ENCODE measurements at places on chromosomes 5 and 9.

DNA sequence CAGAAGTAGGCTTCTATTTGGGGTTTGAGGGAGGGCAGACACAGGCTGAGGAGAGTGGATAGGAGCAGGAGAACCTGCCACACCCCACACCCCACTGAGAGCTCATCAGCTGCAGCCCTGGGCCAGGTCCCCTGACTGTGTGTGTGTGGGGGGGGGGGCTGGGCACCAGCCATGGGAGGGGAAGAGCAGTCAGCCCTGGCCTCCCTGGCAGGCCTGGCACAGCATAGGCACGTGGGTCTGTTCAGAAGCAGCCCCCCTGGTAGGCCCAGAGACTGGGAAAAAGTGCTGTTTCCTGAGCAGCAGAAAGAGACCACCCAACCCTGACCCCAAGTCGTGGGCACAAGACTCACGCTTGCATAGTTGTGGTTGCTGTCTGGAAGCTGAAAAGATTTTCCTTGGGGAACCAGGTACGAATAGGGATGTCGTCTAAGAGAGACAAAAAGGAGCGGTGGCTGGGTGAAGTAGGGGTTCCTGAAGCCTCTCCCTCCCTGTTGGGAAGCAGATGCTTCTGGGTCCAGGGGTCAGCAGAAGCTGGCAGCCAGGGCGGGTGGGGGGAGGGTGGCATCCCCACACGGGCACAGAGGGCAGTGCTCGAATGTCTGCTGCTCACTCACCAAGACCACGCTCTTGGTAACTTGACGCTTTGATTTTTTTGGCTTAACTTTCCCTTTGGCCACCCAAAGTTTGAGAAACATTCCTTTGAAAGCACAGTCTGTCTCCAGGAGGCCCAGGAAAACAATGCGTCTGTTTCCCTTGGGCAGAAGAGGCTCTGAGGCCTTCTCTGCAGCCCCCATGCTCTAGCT, 2.9 kb downstream of the NSMF start:
- DNase-seq: no peak

GRCh38 chr9:110214586-110215355, 6.8 kb upstream of the C9orf152 start:
- no peak for DNase-seq

GRCh38 chr9:137774775-137775386, 102.7 kb upstream of the CACNA1B start:
- no peak for DNase-seq

DNA sequence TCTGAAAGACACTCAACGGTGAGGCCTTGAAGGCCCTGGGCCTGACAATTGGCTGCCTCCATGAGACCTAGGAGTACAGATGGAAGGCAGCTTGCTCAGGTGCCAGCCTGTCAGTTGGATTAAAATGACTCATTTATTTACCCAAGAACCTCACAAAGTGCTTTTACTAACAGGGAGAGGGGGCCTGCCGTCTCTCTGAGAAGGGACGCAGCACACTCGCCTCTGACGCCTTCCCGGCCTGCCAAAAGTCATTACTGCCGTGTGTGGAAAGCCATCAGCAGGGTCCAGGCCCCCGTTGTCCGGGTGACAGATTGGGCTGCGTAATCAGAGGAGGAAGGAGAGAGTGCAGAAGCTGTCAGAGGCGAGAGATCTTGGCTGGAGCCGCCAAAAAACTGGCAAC, 32.4 kb downstream of the DDX31 start:
- peak; percentile 6 for DNase-seq

DNA sequence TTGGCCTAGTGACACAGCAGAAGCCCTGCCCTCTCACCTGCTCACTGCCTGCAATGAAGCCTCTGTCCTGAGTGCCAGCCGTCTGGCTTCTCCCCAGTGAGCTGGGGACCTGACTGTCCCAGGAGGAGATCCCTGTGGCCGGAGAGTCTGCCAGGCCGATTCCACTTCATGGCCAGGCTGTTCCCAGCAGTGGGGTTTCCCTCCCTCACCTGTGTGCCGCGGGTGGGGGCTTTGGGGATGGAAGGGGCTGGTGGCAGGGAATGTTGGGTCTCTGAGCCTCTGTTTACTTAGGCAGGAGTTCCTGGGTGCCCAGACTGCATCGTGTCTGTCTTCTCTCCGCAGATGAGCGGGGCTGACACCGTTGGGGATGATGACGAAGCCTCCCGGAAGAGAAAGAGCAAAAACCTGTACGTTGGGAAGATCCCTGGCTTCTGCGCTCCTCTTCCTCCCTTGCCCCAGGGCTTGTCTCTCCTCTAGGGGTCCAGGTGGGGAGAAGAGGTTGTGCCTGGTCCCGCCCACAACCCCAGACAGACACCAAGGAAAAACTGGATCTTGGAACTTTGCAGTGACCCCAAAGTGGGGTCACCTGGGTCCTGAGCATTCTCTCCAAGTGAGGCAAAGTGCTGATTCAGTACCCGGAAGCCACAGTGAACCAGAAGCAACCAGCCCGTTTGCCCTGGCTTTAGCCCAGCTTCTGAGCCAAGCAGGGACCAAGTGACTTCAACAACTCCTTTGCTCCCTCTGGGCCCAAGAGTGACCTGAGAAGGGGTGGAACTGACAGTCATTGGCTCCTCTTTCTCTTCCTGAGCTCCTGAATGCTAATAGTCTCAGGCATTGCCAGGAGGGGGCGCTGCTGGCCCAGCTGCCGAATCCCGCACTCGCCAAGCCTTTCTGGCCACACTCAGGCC, 127.7 kb downstream of the RGS3 start:
- DNase-seq: no peak

- DNase-seq: no peak
Measured at GRCh38 chr9:37331871-37332270, 90.6 kb upstream of the GRHPR start.

DNA sequence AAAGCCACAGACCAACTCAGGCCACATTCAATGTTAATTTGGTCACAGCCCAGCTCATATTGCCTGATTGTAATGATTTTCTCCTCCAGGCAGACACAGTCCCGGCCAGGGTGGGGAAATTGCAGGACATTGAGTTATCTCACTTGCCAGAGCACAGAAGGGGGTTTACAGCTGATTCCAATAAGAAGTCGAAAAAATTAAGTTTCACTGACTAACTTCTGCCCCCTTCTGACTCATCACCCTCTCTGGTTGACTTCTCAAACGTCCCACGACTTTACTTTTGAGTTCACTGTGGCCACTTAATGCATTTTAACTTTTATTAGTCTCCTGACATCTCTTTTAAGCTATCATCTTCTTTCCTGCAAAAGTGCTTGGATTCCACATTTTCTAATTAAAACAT, 321.4 kb upstream of the WWC1 start:
- DNase-seq: no peak

DNA sequence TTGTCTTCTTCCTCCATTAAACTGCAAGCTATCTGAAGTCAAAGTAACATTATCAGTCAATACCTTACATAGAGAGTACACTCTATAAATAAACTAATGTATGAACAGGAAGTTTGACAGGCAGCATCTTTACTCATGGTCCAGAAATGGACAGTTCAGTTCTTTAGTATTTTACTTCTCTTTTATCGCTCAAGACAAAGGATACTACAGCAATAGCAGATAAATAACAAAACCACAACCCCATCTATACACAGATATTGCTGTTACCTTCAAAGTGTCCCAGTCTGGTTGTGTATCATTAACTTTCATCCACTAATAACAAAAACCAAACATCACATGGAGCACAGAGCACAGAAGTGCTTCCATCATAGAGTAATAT, 46.4 kb downstream of the SEMA5A start:
- no peak for DNase-seq

- peak; percentile 14 for DNase-seq
Measured at GRCh38 chr5:141605523-141606277, 13.1 kb downstream of the DIAPH1 start.

DNA sequence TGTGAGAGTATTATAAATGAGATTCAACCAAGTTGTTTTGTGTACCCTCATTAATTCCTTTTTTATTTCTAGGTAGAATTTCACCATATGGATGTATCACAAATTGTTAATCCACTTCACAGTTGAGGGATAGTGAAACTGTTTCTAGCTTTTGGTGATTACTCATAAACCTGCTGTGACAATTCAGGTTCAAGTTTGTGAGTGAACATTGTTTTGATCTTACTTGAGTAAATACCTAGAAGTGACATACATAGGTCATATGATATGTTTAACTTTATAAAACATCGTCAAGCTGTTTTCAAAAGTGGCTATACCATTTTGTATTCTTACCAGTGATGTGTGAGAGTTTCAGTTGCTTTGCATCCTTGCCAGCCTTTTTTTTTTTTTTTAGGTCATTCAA, 112.9 kb downstream of the CAMK4 start:
- DNase-seq: no peak

GRCh38 chr5:87541033-87541432, 128.3 kb upstream of the CCNH start:
- peak; percentile 79 for DNase-seq

DNA sequence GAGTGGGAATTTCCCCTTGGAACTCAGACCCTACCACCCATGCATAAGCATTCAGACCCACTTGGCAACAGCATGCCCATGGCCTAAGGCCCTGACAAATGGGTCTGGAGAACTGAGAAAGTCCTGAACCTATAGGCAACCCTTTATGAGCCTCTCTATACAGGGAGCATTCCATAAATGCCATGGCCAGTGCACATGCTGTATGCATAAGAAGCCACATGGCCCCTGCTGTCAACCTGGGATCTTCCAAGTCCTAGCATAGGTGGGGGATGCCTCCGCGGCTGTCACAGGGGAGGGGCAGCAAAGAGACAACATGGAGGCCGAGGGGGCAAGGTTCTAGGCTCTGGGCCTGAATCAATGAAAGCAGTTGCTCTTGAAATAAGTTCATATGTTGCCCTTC, 8.2 kb upstream of the NIPAL4 start:
- DNase-seq: no peak

GRCh38 chr9:96232539-96233241, 69.3 kb downstream of the HSD17B3 start:
- peak; percentile 47 for DNase-seq

- no peak for DNase-seq
Measured at GRCh38 chr9:8205576-8205975, 406.0 kb upstream of the DMAC1 start.

- no peak for DNase-seq
Measured at GRCh38 chr5:35853631-35854030, 3.1 kb upstream of the IL7R start.

- DNase-seq: no peak
Measured at GRCh38 chr5:160266752-160267345, 37.5 kb downstream of the FABP6 start.

GRCh38 chr9:101235105-101235866, 149.5 kb downstream of the BAAT start:
- peak; percentile 61 for DNase-seq

DNA sequence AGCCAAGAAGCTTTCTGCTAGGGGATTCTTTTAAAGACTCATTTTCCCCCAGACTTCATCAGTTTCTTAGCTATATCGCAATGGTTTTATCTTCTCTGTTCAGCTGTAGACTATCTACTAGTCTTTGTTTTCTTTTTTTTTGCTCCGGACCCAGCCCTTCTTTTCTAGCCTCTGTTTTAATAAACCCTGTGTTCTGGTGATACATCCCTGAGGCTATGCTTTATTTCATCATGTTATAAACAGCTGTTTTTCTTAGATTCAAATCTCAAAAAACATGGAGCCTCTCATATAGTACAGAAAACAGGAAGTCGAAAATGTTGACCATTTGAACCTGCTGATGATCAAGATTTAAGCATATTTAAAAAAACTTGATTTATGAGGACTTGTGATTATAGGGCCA, 37.8 kb downstream of the SCGB3A1 start:
- DNase-seq: no peak

GRCh38 chr9:100011062-100011681, 87.6 kb downstream of the ERP44 start:
- peak; percentile 64 for DNase-seq

- no peak for DNase-seq
Measured at GRCh38 chr9:126468141-126468825, 141.7 kb downstream of the MVB12B start.

- DNase-seq: no peak
Measured at GRCh38 chr5:114243972-114244317, 117.9 kb upstream of the KCNN2 start.

GRCh38 chr5:52886206-52886605, 98.5 kb downstream of the ITGA1 start:
- DNase-seq: no peak

DNA sequence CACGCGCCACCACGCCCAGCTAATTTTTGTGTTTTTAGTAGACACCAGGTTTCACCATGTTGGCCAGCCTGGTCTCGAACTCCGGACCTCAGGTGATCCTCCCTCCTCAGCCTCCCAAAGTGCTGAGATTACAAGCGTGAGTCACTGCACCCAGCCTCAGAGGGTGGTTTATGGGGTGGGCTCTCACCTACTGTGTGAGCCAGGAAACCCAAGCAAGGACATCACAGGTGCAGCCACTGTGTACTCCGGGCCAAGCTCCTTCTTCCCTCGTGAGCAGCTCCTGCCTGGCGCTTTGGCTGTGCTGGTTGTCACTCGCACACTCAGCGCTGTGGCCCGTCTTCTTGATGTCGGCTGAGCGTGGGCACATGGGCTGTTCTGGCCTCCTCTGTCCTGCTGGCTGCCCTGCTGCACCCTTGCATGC, 70.1 kb downstream of the WNK2 start:
- no peak for DNase-seq

- peak; percentile 14 for DNase-seq
Measured at GRCh38 chr5:61768692-61769281, 436.7 kb downstream of the ZSWIM6 start.

GRCh38 chr5:149737355-149737754, 7.2 kb downstream of the PPARGC1B start:
- no peak for DNase-seq

DNA sequence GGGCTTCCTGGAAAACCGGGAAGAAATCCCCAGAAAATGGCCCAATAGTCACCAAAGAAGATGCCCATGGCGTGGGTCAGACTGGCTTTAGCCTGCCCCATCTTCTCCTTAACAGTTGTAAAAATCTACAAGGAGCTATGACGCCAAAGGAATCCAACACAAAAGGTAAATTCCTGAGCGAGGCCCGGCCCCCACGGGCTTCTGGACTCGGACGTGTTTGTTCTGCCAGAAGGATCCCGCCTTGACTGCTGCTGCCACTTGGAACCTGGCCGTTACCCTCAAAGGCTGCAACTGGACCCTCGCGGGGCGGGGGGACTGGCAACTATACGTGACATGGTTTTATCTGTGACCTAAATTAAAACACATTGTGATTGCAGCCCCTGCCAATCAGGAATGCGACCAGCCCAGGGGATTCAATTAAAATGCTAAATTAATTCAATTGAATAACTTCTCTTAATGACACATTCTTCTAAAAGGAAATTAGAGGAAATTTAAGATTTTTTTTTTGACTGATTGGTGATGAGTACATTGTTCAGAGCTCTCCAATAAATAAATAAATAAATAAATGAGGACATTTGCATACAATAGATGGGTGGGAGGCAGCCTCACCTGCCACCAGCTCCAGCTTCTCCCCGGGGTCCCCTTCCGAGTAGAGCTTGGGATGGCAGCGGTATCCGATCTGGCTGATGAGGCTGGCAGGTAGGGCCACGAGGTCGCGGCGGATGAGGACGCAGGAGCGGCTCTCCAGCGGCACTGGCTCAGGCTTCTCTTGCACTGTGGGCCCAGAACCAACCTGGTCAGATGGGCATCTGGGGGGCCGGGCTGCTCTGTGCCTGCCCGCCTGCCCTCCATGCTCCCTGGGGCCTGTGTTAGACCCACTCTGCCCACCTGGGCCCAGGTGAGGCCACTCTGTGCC, 54.7 kb upstream of the UBAC1 start:
- no peak for DNase-seq

GRCh38 chr5:145856285-145856818, 16.5 kb downstream of the GRXCR2 start:
- peak; percentile 36 for DNase-seq

Measured in NCI-H526 (cell line).